Fibroblast of skin of left quadriceps (primary cell): ENCODE measurements at places on chromosomes 2 and 18.

DNA sequence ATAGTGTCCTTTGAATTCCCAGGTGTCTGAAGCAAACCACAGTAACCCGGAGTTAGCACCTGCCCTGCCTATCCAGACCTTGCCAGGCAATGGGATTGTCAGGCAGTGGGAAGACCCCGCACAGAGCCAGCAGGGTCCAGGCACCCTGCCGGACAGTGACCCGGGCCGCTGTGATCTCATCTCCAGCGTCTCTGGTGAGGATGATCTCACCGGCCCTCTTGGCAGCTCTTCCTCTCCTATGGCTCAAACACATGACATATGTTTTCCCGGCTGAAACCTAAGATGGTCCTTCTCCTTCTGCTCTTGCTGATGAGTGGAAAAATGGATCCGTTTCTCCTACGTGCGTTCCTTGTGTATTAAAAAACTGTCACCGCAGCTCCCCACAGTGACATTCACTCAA, 75.1 kb downstream of the ACOXL start:
- no peak for DNase-seq

- DNase-seq, result no peak
These were observed 80.0 kb downstream of the INPP5D start for GRCh38 chr2:233140077-233140585.

- peak; percentile 17 for DNase-seq
These were observed 21.9 kb downstream of the METTL8 start for GRCh38 chr2:171411791-171412483.

DNA sequence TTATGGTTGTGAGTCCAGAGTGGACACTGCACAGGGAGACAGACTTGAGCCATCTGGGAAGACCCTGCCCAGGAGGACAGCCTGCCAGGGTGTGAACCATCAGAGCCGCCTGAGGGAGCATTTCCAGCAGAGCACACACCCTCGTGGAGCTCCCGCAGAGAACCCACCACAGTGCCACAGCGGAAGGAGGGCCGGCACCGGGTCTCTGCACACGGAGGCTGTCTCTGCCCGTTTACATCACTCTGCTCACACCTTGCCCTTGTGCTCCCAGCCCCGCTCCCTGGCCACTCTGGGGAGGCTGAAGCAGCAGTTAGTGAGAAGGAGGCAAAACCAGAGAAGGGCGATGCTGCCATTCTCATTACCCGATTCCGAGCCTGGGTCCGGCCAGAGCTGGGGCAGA, 161.9 kb downstream of the KLHL29 start:
- DNase-seq, result no peak

DNA sequence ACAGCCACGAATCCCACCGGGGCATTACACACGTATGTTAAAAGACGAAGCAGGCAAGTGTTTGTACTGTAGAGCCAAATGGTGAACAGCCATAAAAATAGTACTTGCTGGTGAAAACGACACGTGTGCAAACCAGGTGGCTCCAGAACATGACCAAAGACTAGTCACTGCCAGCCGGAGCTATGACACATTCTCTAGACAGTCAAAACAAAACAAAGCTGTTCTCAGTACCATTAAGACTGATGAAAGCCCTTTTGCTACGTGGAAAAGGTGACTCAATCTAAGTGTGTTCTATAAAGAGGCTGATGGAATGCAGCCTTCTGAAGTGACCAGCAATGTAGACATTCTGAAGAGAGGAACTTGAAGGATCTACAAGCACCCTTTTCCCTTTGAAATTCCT, 367.7 kb upstream of the NETO1 start:
- DNase-seq, result peak; percentile 37

- DNase-seq, result no peak
These were observed 114.3 kb downstream of the DIS3L2 start for GRCh38 chr2:232075859-232076258.

GRCh38 chr18:33239298-33239697, 201.2 kb downstream of the CCDC178 start:
- no peak for DNase-seq

DNA sequence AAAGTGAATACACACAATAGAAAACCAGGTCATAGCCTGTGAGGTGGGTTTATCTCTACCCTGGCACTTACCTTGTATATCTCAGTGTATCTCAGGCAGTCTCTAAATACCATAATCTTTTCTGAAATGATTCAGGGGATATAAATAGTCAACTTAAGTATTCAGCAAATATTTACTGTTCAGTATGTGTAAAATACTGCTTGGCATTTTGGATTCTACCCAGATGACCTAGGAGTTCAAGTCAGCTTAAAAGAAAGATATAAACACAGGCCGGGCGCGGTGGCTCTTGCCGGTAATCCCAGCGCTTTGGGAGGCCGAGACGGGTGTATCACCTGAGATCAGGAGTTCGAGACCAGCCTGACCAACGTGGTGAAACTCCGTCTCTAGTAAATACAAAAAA, 23.8 kb downstream of the GRHL1 start:
- DNase-seq, result no peak

- peak; percentile 4 for DNase-seq
These were observed 236.6 kb downstream of the GPD2 start for GRCh38 chr2:156672556-156673332.

GRCh38 chr2:220899492-220899891, 672.6 kb downstream of the EPHA4 start:
- DNase-seq, result no peak

DNA sequence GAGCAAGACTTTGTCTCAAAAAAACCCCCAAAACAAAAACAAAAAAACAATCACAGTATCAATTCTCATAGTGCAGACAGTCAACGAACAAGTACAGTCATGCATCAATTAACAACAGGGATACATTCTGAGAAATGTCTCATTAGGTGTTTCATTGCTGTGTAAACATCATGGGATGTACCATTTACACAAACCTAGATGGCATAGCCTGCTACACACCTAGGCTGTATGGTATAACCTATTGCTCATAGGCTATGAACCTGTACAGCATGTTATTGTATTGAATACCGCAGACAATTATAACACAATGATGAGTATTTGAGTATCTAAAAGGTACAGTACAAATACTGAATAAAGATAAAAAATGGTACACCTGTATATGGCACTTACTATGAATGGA, 67.8 kb upstream of the LMAN1 start:
- DNase-seq, result no peak

DNA sequence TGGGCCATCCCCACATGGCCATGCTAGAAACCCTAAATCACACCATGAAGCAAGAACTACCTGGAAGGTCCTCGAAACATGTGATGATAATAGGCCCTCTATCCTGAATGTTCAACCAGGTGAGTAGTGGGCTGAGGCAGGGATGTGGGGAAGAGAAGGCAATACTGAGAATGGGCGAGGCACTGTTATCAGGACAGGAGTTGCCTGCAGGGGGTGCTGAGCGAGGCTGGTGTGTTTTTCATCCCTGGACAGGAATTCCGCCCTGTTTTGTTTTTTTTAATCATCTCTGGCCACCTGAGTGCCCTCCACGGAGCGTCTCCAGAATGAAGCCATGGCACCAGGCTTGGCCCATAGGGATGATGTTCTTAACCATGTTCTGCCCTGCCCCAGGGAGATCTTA, 103.0 kb upstream of the SOX11 start:
- DNase-seq, result no peak

- no peak for DNase-seq
These were observed 11.0 kb upstream of the CNGA3 start for GRCh38 chr2:98335271-98335670.

- DNase-seq, result no peak
These were observed 2.9 kb downstream of the C1QL2 start for GRCh38 chr2:119155633-119156032.

GRCh38 chr18:27428120-27428519, 243.0 kb upstream of the CHST9 start:
- no peak for DNase-seq

- peak; percentile 75 for DNase-seq
These were observed 564.4 kb downstream of the ZEB2 start for GRCh38 chr2:143955401-143956065.

DNA sequence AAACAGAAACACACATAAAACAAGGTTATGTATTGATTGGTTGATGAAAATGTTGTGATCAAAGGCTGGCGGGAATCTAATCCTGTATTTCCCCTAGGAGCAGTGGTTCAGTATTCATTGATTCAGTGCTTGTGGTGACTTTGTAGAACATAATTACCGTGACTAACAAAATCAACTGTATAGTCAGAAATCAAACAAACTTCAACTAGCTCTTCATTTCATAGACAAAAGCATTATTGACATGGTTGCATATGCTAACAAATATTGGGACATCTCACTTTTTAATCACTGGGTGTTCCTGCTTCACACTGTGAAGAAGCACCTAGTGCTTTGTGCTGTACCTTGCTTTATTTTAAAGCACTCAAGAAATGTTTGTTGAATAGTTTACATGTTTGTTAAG, 41.4 kb downstream of the USP14 start:
- DNase-seq, result no peak

DNA sequence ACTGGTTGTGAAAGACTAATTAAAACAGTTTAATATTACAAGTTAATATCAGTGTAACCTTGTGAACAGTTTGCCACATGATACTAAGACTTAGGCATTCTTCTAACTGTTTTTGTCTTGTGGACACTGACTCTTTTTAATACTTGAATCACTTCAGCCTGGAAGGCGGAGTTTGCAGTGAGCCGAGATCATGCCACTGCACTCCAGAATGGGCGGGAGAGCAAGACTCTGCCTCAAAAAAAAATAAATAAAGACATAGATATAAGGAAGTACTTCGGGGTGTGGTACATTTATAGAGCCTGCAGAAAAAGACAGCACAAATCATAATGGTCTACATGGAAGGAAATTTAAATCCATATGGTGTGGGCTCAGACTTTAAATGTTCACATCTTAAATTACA, 300.4 kb upstream of the NETO1 start:
- no peak for DNase-seq

- no peak for DNase-seq
These were observed 1.8 kb upstream of the DUSP2 start for GRCh38 chr2:96146881-96147592.

DNA sequence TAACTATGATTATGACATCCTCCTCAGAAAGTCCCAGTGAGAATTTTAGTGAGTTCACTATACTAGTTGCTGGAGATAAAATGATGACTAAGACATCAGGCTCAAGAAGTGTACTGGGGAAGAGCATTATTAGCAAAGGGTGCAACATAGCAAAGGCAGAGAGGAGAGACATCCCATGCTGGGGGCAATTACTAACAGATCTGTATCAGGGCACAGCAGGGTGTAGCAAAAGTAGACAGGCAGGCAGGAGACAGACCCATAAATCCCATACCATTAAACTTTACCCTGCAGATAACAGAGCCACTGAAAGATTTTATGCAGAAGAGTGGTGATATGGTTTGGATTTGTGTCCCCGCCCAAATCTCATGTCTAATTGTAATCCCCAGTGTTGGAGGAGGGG, 161.7 kb downstream of the SP3 start:
- DNase-seq, result no peak

DNA sequence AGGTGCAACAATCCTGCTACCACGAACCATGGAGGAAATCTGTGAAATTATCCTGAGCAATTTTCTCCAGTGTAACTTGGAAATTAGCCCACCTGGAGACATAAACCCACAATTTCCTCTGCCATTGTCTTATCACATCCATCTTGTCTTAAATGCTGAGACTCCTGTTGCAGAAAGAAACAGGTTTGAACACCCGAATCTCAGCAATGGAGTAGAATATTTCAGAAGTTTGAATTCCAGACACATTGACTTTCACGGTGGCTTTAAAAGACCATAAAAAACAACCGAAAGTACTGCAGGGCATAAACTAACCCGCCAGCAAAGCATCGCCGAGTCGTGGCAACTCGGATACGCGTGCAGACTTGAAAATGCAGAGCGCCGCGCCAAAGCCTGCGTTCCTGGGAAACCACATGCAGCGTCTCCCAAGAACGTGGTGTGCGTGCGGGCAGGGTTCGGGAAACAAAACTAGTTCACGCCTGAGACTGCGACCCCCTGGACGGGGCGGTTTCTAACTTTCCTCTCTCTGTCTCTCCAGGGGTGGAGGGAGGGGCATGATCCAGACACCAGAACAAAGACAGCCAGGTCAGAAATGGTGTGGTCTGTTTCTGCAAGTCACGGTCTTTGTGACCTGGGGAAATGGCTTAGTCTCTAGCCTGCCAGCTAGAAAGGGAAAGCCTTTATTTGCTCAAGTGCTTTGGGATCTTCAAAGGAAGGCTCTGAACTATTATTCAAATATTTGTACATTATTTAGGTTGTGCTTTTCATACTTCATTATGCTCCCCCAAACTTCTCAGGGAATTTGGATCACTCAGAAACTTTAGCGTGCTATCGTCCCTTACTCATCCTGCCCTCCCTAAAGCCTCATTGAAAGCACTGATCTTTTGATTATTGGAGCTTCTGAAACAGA, 26.9 kb upstream of the KCTD1 start:
- DNase-seq, result peak; percentile 25

DNA sequence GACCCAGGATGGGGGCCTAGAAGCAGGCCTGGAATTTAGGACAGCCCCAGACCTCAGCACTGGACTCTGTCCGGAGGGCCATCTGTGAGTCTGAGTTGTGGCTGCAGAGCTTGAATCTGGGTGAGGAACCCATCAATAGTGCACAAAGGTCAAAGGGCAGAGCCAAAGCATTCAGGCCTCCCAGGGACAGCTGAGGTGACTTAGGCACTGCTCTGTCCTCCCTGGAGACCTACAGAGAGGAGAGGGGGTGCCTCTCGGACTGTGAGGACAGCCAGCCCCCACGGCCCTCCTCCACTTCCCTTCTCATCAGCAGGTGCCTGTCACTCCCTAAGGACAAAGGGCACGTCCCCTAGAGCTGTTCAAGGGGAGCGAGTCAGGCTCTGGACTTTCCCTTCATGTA, 25.1 kb upstream of the PRLH start:
- no peak for DNase-seq

GRCh38 chr2:241854342-241855244, 4.1 kb downstream of the PDCD1 start:
- no peak for DNase-seq

DNA sequence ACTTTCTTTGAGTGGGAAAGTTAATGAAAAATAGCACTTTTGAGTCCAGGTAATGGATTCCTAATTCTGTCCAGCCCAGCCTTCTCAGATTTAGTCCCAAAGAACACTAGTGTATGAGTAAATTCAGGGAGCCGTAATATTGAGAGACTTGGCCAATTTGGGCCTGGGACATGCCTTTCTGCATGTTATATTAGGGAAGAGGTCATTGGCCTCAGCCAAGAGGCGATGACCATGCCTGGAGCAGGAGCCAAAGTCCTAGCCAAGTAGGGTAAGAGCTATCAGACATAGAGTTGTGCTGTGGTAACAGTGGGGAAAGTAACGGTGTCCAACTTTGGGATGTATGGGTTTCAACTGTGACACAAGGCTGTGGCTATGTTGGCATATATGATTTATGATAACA, 336.5 kb upstream of the ZNF804A start:
- DNase-seq, result no peak
